Stimulated activated CD4-positive, alpha-beta T cell treated with anti-CD3 and anti-CD28 coated beads, Interleukin-4, amount 100 ng/mL, for 24 hours (primary cell): ENCODE measurements at places on chromosomes 3 and 15.

DNA sequence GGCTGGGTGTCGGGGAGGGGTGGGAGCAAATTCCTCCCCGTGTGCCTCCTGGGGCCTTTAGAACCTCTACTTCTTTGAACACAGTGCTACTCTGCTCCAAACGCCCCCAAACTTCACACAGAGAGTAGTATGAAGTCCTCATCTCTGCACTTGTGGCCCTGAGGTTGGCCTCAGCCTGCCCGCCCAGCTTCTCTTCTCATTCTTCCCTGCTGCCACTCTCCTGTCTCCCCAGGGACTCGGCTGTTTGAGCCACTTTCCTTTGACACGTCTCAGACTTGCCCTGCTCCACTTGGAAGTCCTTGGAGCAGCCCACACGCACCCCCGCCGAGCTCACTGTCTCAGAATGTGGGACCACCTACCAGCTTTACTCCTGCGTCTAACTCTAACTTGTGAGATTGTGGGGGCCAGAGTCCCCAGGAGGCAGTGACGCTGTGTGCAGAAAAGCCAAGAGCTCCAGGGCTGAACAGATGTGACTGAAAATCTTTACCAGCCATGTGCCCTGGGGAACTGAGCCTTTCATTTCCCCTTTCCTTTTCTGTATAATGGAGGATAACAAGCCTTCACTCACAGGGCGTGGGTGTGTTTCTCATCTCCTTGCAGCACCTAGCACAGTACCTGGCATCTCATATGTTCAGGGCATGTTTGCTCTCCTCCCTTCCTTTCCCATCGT is 233.6 kb upstream of the CTDSPL start:
- DNase-seq, result no peak

- no peak for DNase-seq
These were observed 68.1 kb upstream of the MAGI1 start for GRCh38 chr3:66106788-66107187.

DNA sequence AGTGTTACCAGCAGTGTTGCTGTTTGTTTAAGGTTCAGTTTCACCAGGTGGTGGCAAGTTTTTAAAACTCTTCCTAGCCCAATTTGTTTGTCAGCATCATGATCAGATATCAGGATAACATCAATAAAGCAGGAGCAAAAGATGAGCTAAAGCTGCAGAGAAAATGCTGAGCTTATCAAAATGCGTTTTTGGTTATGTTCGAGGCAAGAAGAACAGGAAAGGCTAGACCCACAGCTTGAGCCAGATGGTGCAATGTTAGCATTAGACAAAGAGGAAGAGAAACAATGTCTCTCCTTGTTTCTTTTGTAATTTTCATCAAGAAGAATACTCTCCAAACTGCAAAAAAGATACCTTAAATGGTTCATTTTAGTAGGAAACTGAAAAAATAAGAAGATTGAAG is 66.2 kb downstream of the THRB start:
- DNase-seq, result no peak

GRCh38 chr3:187185759-187186158 is 11.5 kb upstream of the RTP1 start:
- no peak for DNase-seq

DNA sequence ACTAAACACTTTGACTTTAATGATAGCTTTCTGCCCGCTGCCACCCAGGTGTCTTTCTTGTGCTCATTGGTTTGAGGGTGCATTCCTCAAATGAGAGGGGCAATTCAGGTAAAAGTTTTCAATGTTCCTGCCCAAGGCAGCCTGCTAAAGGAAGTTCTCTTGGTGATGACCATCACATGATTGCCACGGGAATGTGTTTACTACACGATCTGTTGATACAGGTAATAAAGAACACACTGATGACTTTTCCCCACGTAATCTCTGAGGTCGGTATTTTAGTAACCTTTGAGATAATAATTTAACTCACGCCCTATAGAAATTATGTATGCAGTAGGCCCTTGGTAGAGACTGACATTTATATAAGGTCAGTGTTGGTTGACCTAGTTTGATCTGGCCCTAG is 39.3 kb downstream of the FNDC3B start:
- no peak for DNase-seq

DNA sequence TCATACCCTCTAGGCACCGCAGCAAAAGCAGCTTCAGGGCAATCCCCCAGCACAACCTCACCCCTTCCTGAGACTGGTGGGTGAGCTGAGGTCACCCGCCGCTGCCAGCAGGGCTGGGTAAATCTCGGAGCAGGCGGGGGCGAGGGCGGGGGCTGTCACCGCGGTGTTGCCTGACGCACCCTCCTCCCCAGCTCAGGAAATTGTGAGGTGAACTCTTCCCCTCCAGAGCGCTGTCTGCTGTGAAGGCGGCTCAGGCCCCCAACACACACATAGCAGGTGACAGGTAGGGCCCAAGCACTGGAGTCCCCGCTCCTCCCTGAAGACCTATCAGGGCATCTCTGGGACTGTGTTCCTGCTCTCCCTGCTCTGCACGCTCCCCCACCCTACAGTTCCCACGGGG is 30.2 kb upstream of the FURIN start:
- peak; percentile 86 for DNase-seq

GRCh38 chr15:49083401-49084284 is 37.4 kb upstream of the SECISBP2L start:
- no peak for DNase-seq

GRCh38 chr3:178736300-178736699 is 200.1 kb downstream of the KCNMB2 start:
- no peak for DNase-seq

DNA sequence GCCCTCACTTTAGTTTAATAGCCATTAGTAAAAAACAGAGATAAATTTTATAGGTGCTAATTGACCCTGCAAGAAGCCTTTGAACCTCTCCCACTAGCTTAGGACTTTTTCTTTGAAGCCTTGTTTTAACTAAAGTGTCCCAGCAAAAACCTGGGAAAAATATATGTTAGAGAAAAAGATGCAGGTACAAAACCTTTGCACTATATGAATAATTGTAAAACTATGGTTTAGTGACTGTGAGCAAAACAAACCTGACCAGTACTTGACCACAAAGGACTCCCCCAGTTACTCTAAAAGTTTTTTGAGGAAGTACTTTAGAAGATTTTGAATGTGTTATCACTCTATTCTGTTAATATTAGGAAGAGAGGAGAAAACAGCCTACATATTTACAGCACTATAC is 123.3 kb upstream of the TP63 start:
- DNase-seq, result no peak

GRCh38 chr3:38890426-38890825 is 74.4 kb upstream of the SCN10A start:
- no peak for DNase-seq

GRCh38 chr3:17745301-17745700 is 2.9 kb upstream of the TBC1D5 start:
- DNase-seq, result no peak

GRCh38 chr15:69094124-69094921 is 66.1 kb upstream of the GLCE start:
- no peak for DNase-seq

- no peak for DNase-seq
These were observed 1.8 kb downstream of the ARRDC4 start for GRCh38 chr15:97962263-97962662.

DNA sequence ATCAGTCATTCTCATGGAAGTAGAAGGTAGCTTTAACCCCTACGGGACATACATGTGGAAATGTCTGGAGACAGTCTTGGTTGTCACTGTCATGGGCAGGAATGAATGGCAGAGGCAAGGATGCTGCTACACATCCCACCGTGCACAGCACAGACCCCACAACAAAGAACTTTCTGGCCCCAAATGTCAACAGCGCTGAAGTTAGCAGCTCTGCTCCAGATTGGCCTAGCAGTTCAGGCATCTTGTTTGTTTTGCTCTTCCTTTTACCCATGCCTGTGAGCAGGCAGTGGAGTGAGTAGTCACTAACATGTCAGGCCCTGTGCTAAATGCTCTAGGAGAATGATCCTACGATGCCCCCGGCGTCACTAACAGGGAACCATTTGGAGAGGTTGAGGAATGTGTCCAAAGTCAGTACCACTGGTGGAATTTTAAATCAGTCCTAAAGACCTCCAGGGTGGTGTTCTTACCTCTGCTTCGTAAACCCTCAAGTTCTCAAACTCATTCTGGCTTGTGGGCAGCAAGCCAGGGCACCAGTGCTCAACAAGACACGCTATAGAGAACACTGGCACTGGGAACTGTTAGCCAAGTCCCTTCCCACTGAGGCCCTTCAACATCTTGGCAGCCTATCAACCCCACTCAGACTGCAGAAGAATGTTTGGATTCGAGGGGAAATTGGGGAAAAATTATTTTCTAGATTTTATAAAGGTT is 142.2 kb downstream of the FOXP1 start:
- DNase-seq, result no peak

DNA sequence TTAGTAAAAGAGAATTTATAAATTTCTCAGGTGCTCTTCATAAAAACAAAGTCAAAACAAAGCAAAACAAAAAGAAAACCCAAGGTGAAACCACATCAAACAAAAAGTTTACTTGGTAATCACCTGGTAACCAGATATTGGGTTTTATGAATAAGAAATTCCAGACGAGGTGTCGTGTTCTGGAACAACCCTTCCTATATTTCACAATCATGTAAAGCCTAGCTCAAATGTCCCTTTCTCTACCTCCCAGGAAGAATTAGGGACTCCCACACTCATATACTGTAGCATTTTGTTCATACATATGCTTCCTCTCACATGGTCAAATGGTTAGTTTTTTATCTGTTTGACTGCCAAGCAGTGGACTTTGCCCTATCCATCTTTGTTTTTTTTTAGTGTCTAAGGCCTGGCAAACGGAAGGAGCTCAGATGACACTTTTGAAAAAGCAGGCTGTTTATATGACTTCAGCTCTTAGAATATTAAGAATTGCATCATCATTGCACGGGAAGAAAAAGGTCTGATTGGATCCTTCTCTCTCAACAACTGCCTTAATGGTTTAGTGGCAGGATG is 326.7 kb upstream of the TBL1XR1 start:
- no peak for DNase-seq
